ENCODE measurements at places on chromosomes 6 and 20.

DNA sequence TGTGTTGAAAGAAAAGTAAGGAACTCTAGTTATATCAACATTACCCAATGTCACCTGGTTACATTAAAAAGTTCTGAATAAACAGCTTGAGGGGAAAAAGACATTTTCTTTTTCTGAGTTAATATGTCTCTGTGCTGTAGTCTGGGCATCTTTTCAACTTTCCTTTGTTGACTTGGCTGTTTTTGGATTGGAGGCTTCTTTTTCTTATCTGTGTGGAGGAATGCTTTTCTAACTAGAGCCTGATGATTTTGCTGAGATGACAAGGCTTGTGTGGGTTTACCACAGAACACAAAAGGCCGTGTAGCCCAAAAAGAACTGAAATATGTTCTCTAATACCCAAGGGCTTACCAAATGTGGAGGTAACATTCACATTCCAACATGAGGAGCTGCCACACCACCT lies 161.8 kb downstream of the KCNQ5 start:
- DNase-seq: peak; percentile 58

- DNase-seq: no peak
Measured at GRCh38 chr6:23522792-23523547, 603.0 kb upstream of the NRSN1 start.

GRCh38 chr20:11315525-11315924 lies 602.2 kb upstream of the BTBD3 start:
- DNase-seq: no peak

DNA sequence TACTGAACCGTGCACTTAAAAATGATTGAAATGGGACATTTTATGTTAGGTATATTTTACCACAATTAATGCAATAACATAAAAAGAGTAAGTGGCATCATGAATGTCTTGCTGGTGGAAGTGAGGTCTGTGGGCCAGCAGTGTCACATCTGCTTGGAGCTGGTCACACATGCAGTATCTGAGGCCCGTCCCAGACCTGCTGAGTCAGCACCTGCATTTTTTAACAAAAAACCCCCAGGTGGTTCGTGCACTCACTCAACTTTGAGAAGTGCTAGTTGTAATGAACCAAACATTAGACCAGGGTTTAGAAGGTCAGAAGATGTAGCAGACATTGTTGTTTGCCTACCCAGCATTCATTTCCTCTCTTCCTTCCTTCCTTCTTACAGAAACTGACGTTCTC lies 21.0 kb downstream of the BANF2 start:
- DNase-seq: no peak

DNA sequence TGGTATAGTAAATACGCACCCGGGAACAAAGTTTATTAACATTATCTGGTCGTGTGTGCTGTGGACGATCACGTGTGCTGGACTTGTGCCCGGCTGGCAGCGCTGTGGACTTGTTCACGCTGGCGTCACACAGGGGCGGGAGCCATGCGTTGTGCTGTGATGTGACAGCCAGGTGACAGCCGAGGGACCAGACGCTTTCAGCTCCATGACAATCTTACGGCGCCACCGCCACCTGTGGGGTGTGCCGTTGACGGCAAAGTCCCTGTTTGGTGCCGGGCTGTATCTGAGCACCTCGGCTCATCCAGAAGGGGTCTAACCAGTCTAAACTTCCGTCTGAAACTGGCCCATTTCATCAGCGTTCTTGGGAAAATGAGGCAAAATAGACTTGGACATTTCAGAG lies 25.2 kb downstream of the DLL1 start:
- no peak for DNase-seq

DNA sequence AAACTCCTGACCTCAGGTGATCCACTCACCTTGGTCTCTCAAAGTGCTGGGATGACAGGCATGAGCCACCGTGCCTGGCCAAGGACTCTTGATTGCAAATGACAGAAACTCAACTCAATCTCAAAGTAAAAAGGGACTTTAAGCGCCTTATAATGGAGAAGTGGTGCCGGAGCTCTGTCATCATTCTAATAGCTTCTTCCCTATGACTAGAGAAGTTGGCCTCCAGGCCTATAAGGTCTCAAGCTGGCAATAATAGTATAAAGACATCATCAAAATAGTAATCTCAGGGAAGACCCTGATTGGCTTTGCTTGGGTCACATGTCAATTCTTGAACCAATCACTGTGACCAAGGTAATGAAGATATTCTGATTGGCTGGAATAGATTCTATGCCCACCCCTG lies 8.5 kb upstream of the KIAA1755 start:
- no peak for DNase-seq

GRCh38 chr6:155246825-155247224 lies 17.0 kb upstream of the CLDN20 start:
- DNase-seq: no peak

DNA sequence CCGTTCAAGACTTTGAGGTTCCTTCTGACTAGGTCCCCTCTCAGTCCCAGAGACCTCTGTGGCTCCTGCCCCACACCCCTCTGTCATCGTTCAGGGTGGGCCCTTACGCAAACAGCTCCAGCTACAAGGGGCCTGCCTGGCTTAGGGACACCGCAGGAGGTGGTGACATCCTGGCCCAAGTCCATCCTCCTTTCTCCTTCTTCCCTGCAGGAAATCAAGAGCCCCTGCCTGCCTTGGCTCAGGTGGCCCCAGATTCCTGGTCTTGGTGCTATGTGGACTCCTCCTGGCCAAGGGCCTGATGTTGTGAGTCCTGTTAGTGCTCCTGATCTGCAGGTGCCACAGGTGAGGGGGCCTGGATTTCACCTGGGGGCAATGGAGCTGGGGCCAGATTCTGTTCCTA lies 8.1 kb downstream of the TREML4 start:
- no peak for DNase-seq

GRCh38 chr6:138576313-138576712 lies 77.0 kb upstream of the NHSL1 start:
- DNase-seq: no peak

DNA sequence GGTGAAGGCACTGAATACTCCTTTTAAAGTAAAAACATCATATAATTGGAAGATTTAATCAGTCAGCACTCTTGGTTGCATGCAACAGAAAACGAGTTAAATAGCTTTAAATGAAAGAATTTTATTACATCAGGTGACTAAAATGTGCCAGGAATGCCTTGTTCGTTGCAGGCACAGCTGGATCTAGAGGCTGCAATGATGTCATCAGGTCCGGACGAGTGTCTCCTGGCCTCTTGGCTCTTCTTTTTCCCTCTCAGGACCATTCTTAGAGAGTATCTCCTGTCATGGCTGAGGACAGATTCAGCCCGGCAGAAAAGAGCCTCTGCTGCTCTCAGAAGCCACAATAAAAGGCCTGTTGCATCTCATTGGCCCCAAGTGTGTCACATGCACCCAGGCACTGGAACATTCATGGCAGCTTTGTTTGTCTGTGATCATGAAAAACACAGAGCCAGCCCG lies 510.7 kb upstream of the SULF2 start:
- DNase-seq: peak; percentile 62

- no peak for DNase-seq
Measured at GRCh38 chr20:31862506-31862905, 7.8 kb downstream of the DUSP15 start.

DNA sequence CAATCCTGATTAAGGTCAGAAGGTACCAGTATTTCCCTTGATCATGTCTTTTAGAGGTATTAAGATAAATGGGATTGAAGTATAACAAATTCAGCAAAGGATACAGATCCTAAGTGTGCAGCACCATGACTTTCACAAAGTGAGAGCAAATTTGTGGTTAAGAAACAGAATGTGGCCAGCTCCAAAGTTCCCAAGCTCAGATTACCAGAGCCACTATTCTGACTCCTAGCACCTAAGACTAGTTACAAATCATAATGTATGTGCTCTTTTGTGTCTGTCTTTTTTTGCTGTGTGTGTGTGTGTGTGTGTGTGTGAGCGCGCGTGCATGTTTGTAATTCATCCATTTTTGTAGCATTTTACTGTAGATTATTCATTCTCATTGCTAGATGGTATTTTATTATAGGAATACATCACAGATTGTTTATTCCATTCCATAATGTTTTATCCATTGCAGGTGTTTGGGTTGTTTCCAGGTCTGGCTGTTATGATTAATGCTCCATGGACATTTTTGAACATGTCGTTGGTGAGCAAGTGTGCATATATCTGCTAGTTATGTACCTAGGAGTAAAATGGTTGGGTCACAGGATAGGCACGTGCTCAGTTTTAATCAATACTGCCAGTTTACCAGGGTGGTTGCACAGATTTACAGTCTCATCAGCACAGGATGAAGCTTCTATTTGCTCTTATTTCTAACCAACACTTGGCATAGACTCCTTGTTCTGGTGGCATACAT lies 314.0 kb upstream of the JAG1 start:
- no peak for DNase-seq

DNA sequence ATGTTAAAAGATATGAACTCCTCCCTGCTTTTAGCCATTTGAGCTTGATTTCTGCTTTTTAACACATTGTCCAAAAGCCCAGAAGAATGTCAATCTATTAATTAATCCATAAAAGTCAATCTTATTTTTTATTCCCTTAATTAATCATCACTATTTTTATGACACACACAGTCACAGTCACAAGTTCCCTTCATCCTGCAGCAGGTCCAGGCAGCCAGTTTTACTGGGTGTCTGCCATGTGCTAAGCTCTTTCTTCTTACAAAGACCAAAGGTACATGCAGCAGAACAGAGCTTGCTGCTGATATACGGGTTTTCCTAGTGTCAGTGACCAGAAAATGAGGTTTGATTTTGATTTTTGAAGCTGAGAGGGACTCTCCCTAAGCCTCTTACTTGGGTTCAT lies 53.3 kb upstream of the SLC22A23 start:
- no peak for DNase-seq

DNA sequence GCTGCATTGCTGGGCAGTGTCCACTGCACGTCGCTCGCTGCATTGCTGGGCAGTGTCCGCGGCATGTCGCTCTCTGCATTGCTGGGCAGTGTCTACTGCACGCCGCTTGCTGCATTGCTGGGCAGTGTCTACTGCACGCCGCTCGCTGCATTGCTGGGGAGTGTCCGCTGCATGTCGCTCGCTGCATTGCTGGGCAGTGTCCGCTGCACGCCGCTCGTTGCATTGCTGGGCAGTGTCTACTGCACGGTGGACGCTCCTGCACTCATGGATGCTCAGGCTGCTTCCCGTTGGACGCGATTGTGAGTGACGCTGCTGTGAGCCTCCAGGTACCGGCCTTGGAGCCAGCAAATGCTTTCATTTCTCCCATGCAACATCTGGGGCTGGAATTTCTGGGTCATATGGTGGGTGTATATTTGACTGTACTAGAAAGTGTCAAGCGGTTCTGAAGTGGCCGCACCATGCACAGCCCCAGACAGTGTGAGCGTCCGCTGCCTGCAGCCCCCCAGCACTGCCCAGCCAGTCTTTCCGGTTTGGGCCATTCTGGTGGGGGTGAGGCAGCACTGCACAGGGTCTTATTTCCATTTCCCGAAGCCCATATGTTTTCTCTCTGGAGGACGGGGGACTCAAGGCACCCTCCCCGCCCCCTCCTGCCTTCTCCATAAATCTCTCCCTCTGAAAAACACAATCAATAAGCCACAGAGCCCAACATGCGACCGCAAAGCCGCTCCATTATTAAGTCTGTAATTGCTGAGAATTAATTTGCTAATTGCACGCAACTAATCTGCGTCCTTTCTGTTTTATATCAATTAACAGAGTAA lies 97.4 kb downstream of the YTHDF1 start:
- no peak for DNase-seq

- peak; percentile 35 for DNase-seq
Measured at GRCh38 chr6:40719671-40720374, 132.7 kb upstream of the LRFN2 start.

- no peak for DNase-seq
Measured at GRCh38 chr6:131353876-131354275, 218.6 kb downstream of the AKAP7 start.
